ENCODE measurements at places on chromosomes 5 and 9.

- DNase-seq = peak; percentile 42
Observed at GRCh38 chr9:86700629-86701028, 246.7 kb downstream of the GAS1 start.

DNA sequence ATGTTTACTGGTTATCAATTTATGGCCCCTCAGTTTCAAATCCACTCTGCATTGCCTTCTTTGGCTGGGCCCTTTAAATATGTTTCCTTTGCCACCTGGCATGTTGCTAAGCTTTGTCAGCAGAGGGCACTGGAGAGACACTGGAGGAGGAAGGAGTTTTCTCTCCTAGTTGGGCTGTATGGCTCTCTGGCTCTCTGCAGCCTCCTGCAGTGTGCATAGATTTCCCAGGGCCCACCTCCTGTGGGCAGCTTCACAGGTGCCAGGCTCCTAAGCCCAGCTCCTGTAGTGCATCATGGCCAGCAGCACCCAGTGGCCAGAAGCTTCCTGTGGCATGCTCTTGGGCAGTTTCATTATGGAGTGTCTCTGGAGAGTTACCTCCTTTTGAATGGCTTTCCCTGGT is 23.3 kb downstream of the CAVIN4 start:
- DNase-seq = peak; percentile 44

DNA sequence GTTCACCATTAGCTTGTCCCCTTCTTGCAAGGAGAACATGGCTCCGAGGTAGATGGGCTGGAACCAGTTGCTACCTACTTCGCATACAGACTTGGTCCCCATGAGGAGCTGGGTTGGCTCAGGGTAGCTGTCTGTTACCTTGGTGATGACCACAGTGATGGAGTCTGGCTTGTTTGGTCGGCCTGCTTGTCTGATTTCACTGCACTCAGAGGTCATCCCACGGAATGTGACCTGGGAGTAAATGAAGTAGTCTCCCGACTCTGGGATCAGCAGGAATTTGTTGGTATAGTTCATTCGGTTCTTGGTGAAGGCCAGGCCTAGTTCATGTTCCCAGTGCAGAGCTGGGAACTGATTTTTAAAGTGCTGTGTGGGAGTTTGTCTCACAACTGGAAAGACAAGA is 15.3 kb downstream of the TNFSF15 start:
- no peak for DNase-seq

- peak; percentile 56 for DNase-seq
Observed at GRCh38 chr5:93151121-93151520, 429.9 kb downstream of the NR2F1-AS1 start.

GRCh38 chr9:134455537-134455933 is 129.3 kb downstream of the RXRA start:
- DNase-seq = no peak

DNA sequence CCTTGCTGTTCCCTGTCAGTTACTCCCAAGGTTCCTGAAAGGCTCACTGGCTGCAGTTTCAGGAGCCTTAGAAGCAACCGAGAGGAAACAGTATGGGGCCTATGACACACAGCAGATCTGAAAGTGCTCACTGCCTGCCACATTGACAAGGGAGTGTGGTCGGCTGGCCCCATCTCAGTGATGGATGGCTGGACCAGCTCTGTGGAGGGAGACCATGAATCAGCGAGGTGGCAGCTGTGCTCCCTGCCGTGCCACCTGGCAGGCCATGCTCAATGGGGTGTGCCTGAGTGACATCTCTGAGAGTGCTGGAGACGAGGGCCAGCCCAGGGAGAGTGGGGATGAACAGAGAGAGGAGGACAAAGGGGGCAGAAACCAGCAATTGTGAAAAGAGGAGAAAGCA is 49.1 kb downstream of the DOCK2 start:
- no peak for DNase-seq

GRCh38 chr9:68685770-68686169 is 19.3 kb upstream of the PIP5K1B start:
- no peak for DNase-seq

DNA sequence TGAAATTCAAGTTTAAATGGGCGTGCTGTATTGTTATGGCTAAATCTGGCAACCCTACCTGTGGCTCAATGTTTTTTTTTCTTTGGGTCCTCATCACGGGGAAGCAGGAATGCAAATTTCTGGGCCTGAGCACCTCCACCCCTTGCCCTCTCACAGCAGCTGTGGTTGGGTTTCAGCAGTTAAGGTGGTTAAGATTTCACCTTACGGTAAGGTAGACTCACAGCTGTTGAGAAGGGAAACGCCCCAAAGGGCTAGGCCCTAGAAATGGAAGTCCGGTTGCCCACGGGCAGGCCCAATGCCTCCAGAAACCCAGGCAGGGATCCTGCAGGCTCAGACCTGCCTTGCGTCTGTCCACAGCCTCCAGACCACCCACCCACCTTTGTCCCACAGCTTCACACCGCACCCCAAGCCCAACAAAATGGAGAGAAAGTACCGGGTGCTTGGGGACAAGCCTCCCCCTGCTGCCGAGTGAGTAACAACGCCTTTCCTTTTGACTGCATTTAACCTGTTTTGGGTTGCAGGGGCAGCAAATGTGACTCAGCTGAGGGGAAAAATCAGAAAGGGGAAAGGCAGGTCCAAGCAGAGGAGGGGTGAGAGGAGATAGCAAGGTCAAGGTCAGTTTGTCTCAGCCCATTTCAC is 48.1 kb upstream of the TDRD7 start:
- DNase-seq = no peak

DNA sequence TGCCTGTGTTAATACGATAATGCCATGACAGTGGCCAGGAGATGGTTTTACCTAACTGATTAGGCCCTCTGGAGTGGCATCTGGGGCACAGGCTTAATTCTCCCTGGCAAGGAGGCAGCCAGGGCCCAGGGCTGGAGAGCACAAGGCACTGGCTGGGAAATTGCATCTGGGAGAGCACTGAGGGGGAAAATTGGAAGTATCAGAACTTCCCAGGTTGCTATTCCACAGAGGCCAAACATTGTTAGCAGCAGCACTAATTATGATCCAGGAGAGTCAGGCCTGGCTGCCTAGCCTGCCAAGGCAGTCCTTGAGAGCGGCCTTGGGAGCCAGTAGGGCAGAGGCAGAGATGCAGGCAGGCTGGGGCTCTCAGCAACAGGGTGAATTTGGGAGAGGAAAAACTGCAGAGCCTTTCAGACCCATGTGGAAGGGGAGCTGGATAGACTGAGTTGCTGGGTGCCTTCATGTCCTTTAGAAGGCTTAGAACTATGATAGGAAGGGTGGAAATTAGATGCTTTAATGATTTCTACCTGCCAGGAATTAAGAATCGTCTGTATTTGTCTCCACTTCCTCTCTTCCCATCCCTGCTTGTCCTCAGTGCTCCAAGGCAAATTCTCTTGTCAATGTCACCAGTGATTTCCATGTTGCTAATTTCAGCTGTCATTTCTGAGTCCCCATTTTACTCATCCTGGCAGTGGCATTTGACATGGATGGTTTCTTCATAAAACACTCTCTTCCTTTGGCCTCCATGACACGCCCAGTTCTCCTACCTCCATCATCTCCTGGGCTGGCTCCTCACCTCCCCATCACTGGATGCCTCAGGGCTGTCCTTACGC is 56.1 kb upstream of the HSPA9 start:
- DNase-seq = no peak

DNA sequence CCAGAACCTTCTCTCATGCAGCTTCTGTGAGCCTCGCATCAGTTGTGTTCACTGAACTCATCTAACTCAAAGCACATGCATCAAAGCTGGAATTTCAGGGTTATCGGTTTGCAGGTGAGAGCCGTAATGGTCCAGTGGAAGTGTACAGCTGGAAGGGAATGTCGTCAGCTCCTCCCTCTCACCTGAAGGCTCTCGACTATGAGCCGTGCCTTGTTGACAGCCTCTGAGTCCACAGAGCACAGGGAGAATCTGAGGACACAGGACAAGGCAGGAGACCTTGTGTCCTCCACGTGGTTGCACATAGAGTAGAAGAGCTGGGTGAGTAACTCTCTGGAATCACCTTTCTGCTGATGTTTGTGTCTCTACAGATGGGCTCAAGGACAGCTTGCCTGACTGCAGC is 38.8 kb downstream of the PROP1 start:
- DNase-seq = no peak

- no peak for DNase-seq
Observed at GRCh38 chr5:42337143-42337542, 86.1 kb upstream of the GHR start.

GRCh38 chr5:111606194-111606593 is 93.9 kb upstream of the STARD4 start:
- no peak for DNase-seq

DNA sequence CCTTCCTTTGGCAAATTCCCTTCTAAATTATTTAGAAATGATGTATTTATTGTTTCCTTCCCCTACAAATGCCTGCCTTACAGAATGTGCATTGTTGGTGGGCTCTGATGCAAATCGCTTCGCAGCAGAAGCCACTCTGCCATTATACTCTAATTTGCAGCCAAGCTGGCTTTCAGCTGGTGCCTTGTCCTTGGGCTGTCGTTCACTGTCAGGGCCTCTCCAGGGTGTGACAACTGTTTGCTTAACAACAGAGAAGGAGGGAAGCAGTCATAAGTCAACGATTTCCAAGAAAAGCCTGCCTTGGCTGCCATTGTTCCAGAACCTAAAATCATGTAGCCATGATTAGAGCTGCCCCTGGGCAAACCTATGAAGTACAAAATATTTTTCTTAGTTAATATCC is 260.1 kb upstream of the RGMB start:
- no peak for DNase-seq

DNA sequence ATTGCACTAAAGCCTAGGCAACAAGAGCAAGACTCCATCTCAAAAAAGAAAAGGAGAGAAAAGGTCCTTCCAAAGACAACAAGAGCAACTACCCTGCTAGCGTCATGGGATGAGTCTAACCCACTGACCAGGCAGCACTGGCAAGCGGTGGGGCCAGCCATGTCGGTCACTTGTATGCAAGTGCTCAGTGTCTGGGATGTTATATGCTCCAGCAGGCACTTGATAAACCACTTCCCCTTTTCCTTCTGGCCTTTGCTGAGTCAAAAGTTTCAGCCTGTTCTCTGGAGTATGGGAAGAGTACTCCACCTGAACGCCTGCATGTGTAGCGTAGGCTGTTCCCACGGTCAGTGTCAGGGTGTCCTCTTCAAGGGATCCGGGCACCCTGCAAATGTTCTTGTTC is 9.2 kb upstream of the MXD3 start:
- DNase-seq = no peak

GRCh38 chr9:75979362-75979761 is 88.9 kb downstream of the PCSK5 start:
- DNase-seq = no peak

DNA sequence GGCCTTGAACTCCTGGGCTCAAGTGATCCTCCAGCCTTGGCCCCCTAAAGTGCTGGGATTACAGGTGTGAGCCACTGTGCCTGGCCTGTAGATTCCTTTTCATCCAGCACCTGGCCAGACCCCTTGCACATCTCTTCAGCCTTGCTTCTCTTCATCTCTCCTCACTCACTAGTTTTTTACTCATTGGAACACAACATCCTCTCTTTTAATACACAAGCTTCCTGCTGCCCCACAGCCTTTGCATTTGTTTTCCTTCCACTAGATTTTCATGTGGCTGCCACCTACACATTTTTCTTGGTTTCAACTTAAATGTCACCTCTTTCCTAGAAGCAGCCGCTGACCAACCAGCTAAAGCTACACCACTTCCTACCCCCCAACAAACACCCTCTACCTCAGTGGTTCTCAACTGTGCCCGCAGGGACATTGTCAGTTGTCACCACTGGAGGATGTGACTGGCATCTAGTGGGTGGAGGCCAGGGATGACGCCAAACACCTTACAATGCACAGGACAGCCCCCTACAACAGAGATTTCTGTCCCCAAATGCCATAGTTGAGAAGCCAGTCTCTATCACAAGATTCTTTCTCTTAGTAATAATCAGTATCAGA is 33.7 kb downstream of the HAVCR1 start:
- DNase-seq = no peak

- no peak for DNase-seq
Observed at GRCh38 chr5:79122973-79123372, 11.4 kb downstream of the BHMT start.

DNA sequence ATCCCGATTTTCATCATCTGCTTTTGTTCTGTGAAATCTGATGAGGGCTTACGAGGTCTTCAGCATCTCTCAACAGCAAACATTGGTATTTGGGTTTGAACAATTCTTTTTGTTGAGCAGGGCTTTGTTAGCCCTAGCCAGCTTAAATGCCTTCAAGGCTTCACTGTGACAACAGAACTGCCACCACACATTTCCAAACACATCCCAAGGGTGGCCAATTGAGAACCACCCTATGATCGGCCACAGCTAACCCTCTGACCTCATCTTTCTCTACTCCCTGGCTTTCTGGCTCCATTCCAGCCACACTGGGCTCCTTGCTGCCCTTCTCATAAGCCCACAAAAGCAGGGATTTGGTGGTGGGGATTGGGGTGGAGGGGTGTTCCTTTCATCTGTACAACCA is 17.6 kb downstream of the MTX3 start:
- no peak for DNase-seq

DNA sequence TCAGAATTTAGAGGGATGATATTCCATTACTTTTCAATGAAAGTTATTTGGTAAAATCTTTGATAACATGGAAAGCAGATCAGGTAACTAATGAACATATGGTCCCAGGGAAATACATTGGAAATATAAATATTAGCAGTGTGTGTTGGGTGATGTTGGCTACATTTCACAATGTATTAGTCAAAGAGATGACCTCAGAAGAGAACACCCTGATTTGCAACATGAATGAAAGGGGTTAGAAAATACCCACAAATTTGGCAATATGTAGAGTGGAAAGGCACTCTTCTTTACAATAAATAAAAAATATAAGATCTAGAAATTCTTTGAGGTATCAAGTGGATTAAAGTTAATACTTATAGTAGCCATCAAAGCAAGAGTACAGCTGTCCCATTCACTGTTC is 606.7 kb downstream of the PSAT1 start:
- peak; percentile 28 for DNase-seq

DNA sequence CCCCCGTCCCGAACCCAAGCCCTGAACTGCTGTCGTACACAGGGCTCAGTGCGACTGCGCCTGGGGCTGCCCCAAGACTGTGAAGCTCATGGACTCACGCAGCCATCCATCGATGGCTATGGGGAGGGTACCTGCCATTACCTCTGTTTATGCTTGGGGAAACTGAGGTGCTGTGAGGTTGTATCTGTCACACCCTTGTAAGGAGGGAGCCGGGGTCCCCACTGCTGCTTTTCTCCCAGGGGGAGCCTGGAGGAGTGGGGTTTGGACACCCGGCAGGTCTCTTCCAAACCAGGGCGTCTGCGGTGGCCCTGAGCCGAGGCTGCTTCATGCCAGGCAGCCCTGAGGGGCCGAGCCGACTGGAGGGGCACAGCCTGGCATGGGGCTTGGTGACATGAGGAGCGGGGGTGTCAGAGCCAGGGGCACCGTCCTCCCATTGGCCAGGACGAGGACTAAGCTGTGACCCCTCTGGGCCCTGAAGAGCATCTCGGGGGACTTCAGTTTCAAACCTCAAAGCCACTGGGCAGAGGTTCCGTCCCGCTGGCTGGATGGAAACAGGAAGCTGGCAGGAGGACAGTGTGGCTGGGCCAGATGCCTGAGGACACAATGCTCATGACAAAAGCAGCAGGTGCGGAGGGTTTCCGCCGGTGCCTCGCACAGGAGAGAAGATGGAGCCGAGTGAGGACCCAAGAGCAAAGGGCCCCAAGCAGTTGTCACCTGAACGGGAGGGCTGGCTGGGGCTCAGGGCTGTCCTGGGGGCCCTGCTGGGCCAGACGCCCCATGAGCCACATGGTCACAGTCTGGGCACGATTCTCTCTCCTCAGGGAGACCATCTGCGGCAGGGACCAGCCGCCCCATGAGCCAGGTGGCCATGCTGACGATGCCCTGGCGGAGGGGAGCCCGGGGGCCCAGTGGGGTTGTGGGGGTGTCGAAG is 54.4 kb upstream of the EXOC3 start:
- no peak for DNase-seq

Data from fibroblast of gingiva (primary cell).